Motor neuron (in vitro differentiated cells): ENCODE measurements at places on chromosomes 11 and 22. TPM values are rescaled to one million over a fixed set of nuclear protein-coding genes. Genes with fewer than 3 reads are reported as not detected.

The MRGPRF gene
- 0.18 and 0.96 TPM in 2 replicates for total RNA-seq

The CALCA gene
- total RNA-seq, result 5.4 and 9.1 TPM in 2 replicates

The RIC3 gene
- total RNA-seq, result 0.10 and 0.43 TPM in 2 replicates

The NRIP3 gene
- 3.0 and 5.5 TPM in 2 replicates for total RNA-seq

The ASRGL1 gene
- 21.7 and 29.7 TPM in 2 replicates for total RNA-seq

The SLC6A5 gene
- total RNA-seq, result 1.5 and 1.8 TPM in 2 replicates

The LRP4 gene
- total RNA-seq, result 27.7 and 49.0 TPM in 2 replicates

The RHOD gene
- not detected in 2 replicates for total RNA-seq

The SUSD2 gene
- 5.6 and 7.6 TPM in 2 replicates for total RNA-seq

The ADM gene
- total RNA-seq, result 10.2 and 12.8 TPM in 2 replicates

The GRAP2 gene
- total RNA-seq, result 3.4 TPM in 1 of 2 replicates, not detected in the other

The CBLIF gene
- 0.49 TPM in 1 of 2 replicates, not detected in the other for total RNA-seq

The SMC1B gene
- 0.07 TPM in 2 replicates for total RNA-seq

The ARHGAP20 gene
- 0.17 and 0.18 TPM in 2 replicates for total RNA-seq

The DDTL gene
- 3.1 and 3.3 TPM in 2 replicates for total RNA-seq

The MED19 gene
- 26.6 and 29.1 TPM in 2 replicates for total RNA-seq

The TAF6L gene
- 8.9 and 9.0 TPM in 2 replicates for total RNA-seq

The RFPL3 gene
- total RNA-seq, result 1.0 TPM in 1 of 2 replicates, not detected in the other

The EMID1 gene
- 7.4 and 9.3 TPM in 2 replicates for total RNA-seq

The RANBP1 gene
- 147 and 148 TPM in 2 replicates for total RNA-seq

The DNHD1 gene
- 12.4 and 13.3 TPM in 2 replicates for total RNA-seq

The OSBP2 gene
- total RNA-seq, result 6.5 TPM in 2 replicates

The UPK2 gene
- total RNA-seq, result 0.51 TPM in 1 of 2 replicates, not detected in the other

The SYCE3 gene
- not detected in 2 replicates for total RNA-seq

The OR51B5 gene
- 0.83 and 0.90 TPM in 2 replicates for total RNA-seq

The RASL10A gene
- not detected in 2 replicates for total RNA-seq

The SSH3 gene
- 1.00 and 1.5 TPM in 2 replicates for total RNA-seq

The NDUFC2 gene
- 252 and 320 TPM in 2 replicates for total RNA-seq

The C11orf97 gene
- not detected in 2 replicates for total RNA-seq

The VSIG2 gene
- total RNA-seq, result 2.0 and 2.7 TPM in 2 replicates

The ARFGAP3 gene
- total RNA-seq, result 27.6 and 30.6 TPM in 2 replicates

The ALDH3B1 gene
- total RNA-seq, result 1.1 and 1.9 TPM in 2 replicates

The SLC15A3 gene
- 4.4 and 5.8 TPM in 2 replicates for total RNA-seq

The ZNF214 gene
- 2.1 and 3.3 TPM in 2 replicates for total RNA-seq

The KDM4E gene
- 0.28 and 0.34 TPM in 2 replicates for total RNA-seq

The TRIM22 gene
- 40.7 and 42.4 TPM in 2 replicates for total RNA-seq

The PKDREJ gene
- 0.20 and 0.22 TPM in 2 replicates for total RNA-seq

The OR5M3 gene
- total RNA-seq, result not detected in 2 replicates

The CNTF gene
- total RNA-seq, result 3.6 and 5.3 TPM in 2 replicates

The CD3D gene
- total RNA-seq, result not detected in 2 replicates

The C22orf42 gene
- total RNA-seq, result not detected in 2 replicates

The ACR gene
- total RNA-seq, result 0.66 TPM in 1 of 2 replicates, not detected in the other

The ZBED5 gene
- 49.6 and 51.4 TPM in 2 replicates for total RNA-seq

The ZW10 gene
- 20.6 and 22.4 TPM in 2 replicates for total RNA-seq

The OR8D1 gene
- 0.66 and 0.73 TPM in 2 replicates for total RNA-seq

The CHADL gene
- 0.49 and 0.56 TPM in 2 replicates for total RNA-seq

The AGBL2 gene
- total RNA-seq, result 0.27 and 0.31 TPM in 2 replicates

The SCGB1A1 gene
- not detected in 2 replicates for total RNA-seq

The SLC37A2 gene
- 0.54 and 1.4 TPM in 2 replicates for total RNA-seq

The E2F8 gene
- 3.5 and 3.6 TPM in 2 replicates for total RNA-seq

The CNGA4 gene
- 1.1 TPM in 1 of 2 replicates, not detected in the other for total RNA-seq

The FAM181B gene
- 2.7 and 2.8 TPM in 2 replicates for total RNA-seq

The NLRP10 gene
- 0.45 TPM in 1 of 2 replicates, not detected in the other for total RNA-seq

The DEFB131B gene
- not detected in 2 replicates for total RNA-seq

The DSCAML1 gene
- total RNA-seq, result 0.38 TPM in 2 replicates

The KRTAP5-11 gene
- total RNA-seq, result not detected in 2 replicates

The ANKK1 gene
- 0.13 and 0.19 TPM in 2 replicates for total RNA-seq

The OR56A3 gene
- 0.13 TPM in 1 of 2 replicates, not detected in the other for total RNA-seq
